Posterior vena cava (tissue), 2 donors: ENCODE measurements at places on chromosomes 4 and X. TPM values are rescaled to one million over a fixed set of nuclear protein-coding genes. Genes with fewer than 3 reads are reported as not detected.

The TMEM31 gene
- total RNA-seq: not detected

The PRSS12 gene
- total RNA-seq: 0.23 TPM

The DDX53 gene
- total RNA-seq: not detected

The GC gene
- total RNA-seq: 0.56 TPM

The PPARGC1A gene
- 20.7 TPM for total RNA-seq
